Breast epithelium (tissue), 4 donors: ENCODE measurements at places on chromosomes 3 and 15. TPM values are rescaled to one million over a fixed set of nuclear protein-coding genes. Genes with fewer than 3 reads are reported as not detected.

GRCh38 chr3:126380011-126380768 lies 14.5 kb upstream of the CFAP100 start:
- no peak overlapping the region for H3K27ac ChIP-seq
- no peak overlapping the region for H3K4me3 ChIP-seq
- H3K36me3 ChIP-seq = no peaks in the 10 kb centered on the region
- no peaks in the 10 kb centered on the region for H3K4me1 ChIP-seq

DNA sequence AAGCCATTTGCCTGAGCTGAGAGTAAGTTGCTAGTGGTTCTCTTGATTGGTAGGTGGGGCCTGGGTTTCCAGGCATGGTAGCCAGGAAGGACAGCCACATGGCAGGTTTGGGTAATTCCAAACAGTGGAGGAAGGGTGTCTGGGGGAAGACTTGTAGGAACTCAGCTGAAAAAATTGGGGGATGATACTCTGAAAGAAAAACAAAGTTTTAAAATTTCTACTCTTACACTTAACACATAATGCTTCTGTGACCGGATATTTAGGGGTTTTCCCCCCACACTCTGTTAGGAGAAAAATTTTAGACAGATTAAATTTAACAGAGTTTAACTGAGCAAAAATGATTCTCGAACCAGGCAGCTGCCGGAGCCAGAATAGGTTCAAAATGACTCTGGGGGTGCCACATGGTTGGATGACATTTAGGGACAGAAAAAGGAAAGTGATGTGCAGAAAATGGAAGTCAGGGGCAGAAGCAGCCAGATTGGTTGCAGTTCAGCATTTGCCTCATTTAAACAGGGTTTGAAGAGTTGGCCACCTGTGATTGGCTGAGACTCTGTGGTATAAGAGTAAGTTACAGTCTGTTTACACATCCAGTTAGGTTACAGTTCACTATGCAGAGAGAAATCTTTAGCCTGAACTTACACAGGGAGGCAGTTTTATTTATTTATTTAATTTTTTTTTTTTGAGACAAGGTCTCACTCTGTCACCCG lies 8.1 kb downstream of the B2M start:
- no peaks in the 10 kb centered on the region for H3K27me3 ChIP-seq
- peaks cover 6% of the 10 kb centered on the region for H3K4me1 ChIP-seq
- H3K36me3 ChIP-seq = peaks cover 8% of the 10 kb centered on the region
- H3K4me3 ChIP-seq = no peak overlapping the region
- H3K27ac ChIP-seq = no peak overlapping the region
- DNase-seq = no peak

DNA sequence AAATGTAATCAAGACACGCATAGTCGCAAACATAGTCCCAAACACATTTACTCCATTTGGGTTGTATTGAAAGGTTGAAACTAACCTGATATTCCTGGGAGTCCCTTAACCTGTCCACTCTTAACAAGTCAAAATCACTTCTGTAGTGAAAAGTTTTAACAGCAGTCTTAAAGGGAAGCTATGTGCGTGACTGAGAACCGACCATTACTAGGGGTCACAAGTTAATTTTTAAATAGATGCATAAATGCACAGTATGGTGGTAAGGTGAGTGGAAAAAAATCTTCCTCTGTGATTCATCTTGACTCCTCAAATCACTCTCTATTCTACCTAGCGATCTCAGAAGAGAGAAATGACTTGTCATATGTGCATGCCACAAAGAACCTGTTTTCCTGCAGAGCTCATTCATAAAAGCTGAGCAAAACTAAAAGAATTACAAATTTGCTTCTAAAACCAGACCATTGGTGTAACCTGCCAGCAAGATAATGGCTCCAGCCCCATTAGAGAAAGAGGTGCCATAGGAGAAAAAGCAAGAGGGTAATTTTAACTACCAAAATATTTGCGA lies 4.8 kb downstream of the GPR15 start:
- no peak for DNase-seq
- H3K4me3 ChIP-seq = no peak overlapping the region
- H3K27me3 ChIP-seq = no peaks in the 10 kb centered on the region
- H3K4me1 ChIP-seq = no peaks in the 10 kb centered on the region

- no peak overlapping the region for H3K27ac ChIP-seq
- H3K36me3 ChIP-seq = no peaks in the 10 kb centered on the region
- H3K4me3 ChIP-seq = no peak overlapping the region
- H3K27me3 ChIP-seq = no peaks in the 10 kb centered on the region
Measured at GRCh38 chr3:139655909-139656595, 21.7 kb downstream of the NMNAT3 start.

DNA sequence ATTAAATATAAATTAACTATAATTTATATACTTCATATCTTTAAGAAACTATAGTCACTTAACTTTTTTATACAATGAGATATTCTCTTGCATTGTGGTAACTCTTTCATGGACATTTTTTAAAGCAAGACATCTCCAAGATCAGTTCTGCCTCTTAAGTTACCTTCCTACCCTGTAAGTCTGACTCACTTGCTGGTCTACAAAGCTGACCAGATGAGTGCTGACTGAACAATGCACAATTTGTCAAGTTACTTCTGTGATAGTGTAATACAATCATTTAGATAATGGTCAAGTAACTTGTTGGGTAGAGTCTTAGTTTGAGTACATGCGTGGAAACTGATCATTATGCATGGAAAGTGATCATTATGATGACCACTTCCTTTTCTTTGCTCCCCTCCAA lies 145.9 kb downstream of the MEIS2 start:
- no peaks in the 10 kb centered on the region for H3K36me3 ChIP-seq
- DNase-seq = no peak
- H3K27ac ChIP-seq = no peak overlapping the region
- no peaks in the 10 kb centered on the region for H3K27me3 ChIP-seq

GRCh38 chr15:96184297-96184696 lies 146.2 kb upstream of the NR2F2 start:
- no peaks in the 10 kb centered on the region for H3K27me3 ChIP-seq
- no peak for DNase-seq
- H3K36me3 ChIP-seq = no peaks in the 10 kb centered on the region
- H3K27ac ChIP-seq = no peak overlapping the region
- no peaks in the 10 kb centered on the region for H3K4me1 ChIP-seq
- H3K4me3 ChIP-seq = no peak overlapping the region

DNA sequence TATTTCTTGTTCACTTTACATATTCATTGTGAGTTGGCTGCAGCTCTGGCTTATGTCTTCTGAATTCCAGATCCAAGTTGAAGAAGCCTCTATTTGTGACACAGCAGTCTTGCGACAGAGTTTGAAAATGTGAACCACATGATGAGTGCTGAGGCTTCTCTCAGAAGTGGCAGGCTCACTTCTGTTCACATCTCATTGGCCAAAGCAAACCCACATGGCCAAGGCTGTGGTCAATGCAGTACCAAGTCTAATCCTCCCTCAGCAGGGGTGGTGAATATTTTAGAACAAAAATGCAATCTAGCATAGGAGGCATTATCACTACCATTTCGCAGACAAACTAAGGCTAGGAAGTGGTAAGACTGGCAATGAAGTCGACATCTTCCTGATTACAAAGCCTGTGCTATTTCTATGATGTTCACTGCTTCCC lies 45.2 kb downstream of the CDCP1 start:
- H3K4me3 ChIP-seq = no peak overlapping the region
- no peak for DNase-seq
- no peaks in the 10 kb centered on the region for H3K27me3 ChIP-seq
- H3K27ac ChIP-seq = peak overlapping the region; percentile 33

GRCh38 chr3:99918715-99919114 lies 101.1 kb downstream of the CMSS1 start:
- no peaks in the 10 kb centered on the region for H3K36me3 ChIP-seq
- H3K4me1 ChIP-seq = no peaks in the 10 kb centered on the region

DNA sequence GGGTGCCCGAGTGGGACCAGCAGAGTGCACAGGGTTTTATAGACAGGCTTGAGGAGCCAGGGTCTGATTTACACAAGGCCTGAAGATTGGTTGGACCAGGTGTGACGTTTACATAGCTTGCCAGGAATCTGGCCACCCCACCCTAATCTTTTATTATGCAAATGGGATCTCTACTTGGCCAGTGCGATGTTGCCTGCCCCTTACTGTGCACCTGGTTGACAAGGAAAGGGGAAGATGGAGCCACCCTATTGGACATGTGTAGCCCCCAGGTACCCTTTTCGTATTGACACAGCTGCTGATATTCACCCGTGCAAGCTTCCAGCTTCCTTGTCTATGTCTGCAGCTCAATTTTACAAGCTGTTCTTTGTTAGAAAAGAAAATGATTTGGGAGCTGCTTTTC lies 132.0 kb downstream of the ARNT2 start:
- H3K4me1 ChIP-seq = no peaks in the 10 kb centered on the region
- H3K27me3 ChIP-seq = no peaks in the 10 kb centered on the region
- H3K36me3 ChIP-seq = no peaks in the 10 kb centered on the region
- H3K4me3 ChIP-seq = no peak overlapping the region
- no peak overlapping the region for H3K27ac ChIP-seq
- no peak for DNase-seq

DNA sequence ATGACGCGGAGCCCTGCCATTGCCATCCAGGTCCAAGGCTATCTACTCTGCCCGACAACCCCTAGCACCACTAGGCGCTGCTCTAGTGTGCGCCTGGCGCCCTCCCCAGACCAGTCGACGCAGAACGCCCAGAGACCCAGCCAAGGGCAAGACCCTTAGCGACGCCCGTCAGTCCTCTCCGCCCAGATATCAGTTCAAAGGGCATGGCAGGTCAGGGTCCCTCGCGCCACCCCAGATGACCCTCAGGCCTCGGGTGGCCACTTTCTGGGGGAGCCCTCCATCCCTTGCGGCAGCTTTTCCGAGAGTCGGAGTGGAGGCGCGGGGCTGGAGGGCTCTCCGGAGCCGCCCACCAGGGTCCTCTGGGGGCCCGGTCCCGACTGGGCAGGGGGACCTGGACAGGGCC lies 371 bp upstream of the CLSTN2 start:
- DNase-seq = peak; percentile 58
- H3K36me3 ChIP-seq = no peaks in the 10 kb centered on the region
- H3K4me1 ChIP-seq = no peaks in the 10 kb centered on the region
- no peak overlapping the region for H3K27ac ChIP-seq
- peak overlapping the region; percentile 52 for H3K4me3 ChIP-seq
- H3K27me3 ChIP-seq = peaks cover 37% of the 10 kb centered on the region

- no peak overlapping the region for H3K4me3 ChIP-seq
- H3K27me3 ChIP-seq = no peaks in the 10 kb centered on the region
- H3K36me3 ChIP-seq = no peaks in the 10 kb centered on the region
Measured at GRCh38 chr3:10632741-10633140, 127.4 kb upstream of the ATP2B2 start.

DNA sequence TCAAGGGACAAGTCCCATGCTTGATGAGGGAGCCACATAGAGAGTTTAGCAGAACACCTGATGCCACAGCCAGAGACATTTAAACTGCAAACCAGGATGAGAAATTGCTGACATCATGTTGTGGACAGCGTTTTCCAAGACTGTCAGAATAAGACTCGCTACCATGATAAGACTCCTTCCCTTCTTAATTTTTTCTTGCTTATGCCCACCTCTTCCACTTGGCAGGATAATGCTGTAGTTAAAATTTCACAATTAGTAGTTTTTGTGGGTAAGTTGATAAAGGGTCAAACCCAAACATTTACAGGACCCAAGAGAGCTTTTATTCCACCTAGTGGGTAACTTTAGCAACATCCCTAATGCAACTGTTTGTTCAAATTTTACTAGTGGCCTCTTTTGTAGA lies 3.0 kb upstream of the PIAS1 start:
- no peaks in the 10 kb centered on the region for H3K4me1 ChIP-seq
- DNase-seq = no peak
- H3K27me3 ChIP-seq = no peaks in the 10 kb centered on the region
- no peak overlapping the region for H3K4me3 ChIP-seq
- H3K36me3 ChIP-seq = no peaks in the 10 kb centered on the region

- H3K4me1 ChIP-seq = no peaks in the 10 kb centered on the region
- no peak overlapping the region for H3K27ac ChIP-seq
- no peak overlapping the region for H3K4me3 ChIP-seq
- no peak for DNase-seq
Measured at GRCh38 chr3:217099-217813, 20.7 kb downstream of the CHL1 start.

GRCh38 chr3:181403876-181404660 lies 307.7 kb upstream of the SOX2 start:
- no peaks in the 10 kb centered on the region for H3K27me3 ChIP-seq
- H3K36me3 ChIP-seq = no peaks in the 10 kb centered on the region
- no peak overlapping the region for H3K27ac ChIP-seq
- no peak overlapping the region for H3K4me3 ChIP-seq
- DNase-seq = no peak

GRCh38 chr15:90037961-90038631 lies 37.0 kb downstream of the ZNF710 start:
- H3K27me3 ChIP-seq = no peaks in the 10 kb centered on the region
- H3K36me3 ChIP-seq = no peaks in the 10 kb centered on the region
- H3K27ac ChIP-seq = peak overlapping the region; percentile 3
- H3K4me3 ChIP-seq = no peak overlapping the region
- peak; percentile 6 for DNase-seq

The ITPKA gene
- not detected for total RNA-seq

The NEK10 gene
- total RNA-seq = 48.4 TPM

The TRPC1 gene
- 13.0 TPM for total RNA-seq

The CRTC3 gene
- 29.4 TPM for total RNA-seq

The VILL gene
- 17.4 TPM for total RNA-seq

The CFAP91 gene
- total RNA-seq = 4.3 TPM

The FEZF2 gene
- total RNA-seq = not detected

The RBMS3 gene
- 48.4 TPM for total RNA-seq

The DNAH1 gene
- 11.5 TPM for total RNA-seq
